Erythroblast (primary cell): ENCODE measurements at places on chromosomes 2 and 18.

DNA sequence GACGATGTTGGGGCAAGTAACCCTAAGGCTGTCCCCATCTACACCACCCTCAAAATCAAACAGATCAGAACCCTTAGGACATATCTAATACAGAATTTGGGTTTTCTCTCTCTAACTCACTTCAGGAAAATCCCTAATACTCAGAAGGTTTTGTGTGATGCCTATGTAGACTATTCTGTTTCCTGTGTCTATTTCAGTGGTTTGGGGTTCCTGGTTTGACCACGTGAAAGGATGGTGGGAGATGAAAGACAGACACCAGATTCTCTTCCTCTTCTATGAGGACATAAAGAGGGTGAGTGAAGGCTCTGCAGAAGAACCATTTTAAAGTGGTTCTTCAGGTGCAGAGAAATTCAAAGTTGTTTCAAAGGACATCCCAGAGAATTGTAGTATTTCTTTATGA, 16.3 kb downstream of the SULT1C2 start:
- no peak for DNase-seq

- no peak for DNase-seq
These were observed 1056.7 kb upstream of the FANCL start for GRCh38 chr2:59297816-59298215.

DNA sequence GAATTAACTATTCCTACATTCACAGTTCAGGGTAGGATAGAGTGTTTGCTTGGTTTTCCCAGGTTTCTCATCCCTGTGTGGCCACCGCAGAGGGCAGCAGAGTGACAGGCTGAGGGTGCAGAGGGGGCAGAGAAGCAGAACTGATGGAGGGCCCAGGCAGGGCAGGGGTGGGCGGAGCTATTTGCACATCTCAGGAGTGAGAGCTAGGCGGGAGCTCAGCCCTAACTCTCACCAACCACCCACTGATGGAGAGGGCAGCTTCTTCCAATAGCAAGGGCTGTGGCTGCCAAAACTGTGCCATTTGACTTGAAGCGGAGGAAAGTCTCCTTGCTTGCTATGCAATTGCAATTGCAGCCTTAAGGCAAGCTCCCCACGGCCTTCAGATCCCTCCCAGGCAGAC, 12.0 kb upstream of the DARS1 start:
- no peak for DNase-seq

DNA sequence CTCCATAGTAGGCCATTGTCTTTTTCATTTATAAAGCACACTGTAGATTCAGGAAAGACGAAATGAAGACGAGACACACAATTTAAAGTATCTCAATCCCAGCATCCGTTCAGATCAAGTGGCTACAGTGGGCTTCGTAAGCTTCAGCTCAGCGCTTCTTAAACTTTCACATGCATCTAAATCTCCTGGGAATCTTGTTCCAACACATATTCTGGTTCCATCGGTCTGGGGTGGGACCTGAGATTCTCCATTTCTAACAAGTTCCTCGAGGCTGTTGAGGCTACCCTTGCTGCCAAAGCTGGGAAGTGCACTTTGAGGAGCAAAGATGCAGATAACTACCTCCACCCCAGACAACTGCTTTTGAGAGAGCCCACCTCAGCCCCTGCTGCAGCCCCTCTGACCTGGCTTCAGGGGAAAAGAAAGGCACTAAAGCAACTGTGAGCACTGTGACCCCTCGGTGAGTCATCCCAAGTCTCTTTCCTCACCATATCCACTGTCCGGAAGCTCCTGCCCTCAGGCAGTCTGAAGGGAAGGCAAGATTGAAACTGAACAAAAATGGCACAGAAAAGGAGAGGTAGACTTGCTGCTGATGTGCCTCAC, 201.1 kb upstream of the FBXO11 start:
- peak; percentile 8 for DNase-seq

- DNase-seq, result no peak
These were observed 719 bp upstream of the ATP6V1B1 start for GRCh38 chr2:70934981-70935380.

GRCh38 chr18:36045241-36045991, 21.9 kb downstream of the RPRD1A start:
- no peak for DNase-seq

DNA sequence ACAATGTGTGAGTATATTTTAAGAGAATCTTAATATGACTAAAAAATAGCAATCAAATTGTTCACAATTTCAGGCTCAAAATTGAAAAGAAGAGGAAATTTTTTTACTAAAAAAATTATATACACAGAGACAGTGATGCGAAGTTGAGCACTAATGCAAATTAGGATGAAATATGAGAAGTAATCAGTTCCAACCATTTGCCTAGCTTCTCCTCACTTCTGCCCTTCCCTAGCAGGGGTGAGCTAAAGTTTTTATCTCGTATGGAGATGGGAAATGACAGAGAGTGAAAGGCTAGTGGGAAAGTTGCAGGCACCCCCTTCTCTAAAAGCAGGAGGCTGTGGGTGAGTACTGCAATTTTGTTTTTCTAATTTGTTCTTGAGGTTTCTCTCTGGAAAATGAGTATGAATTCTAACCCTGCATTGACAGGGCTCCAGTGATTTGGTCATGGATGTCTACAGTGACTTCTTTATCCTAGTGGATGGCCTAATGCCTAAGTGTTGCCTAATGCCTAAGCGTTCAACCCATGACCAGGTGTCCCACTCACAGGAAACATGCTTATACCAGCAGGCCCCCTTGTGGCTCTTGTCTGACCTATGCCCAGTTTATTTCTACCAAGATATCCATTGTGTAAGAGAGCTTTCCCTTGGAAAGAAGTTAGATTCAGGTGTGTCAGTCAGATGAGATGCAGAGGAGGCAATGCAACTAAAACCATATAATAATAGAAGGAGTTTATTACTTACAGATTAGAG, 78.0 kb upstream of the HNMT start:
- DNase-seq, result no peak

GRCh38 chr2:66452917-66453316, 18.0 kb downstream of the MEIS1 start:
- no peak for DNase-seq

DNA sequence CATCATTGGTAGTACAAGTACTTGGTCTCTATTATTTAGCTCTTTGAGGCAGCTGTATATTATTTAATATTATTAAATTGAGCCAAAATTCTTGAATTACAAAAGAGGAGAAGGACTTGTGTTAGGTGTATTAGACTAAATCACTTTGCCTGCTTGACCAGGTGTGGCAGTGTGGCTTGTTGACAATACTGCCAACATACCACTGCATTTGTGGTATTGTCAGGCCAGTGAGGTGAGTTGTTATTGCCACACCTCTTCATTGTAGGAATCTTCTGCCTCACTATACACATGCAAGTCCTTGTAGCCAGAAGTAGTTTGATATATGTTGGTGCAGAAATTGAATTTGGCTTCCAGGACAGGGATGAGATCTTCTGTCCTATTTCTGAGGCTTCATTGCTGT, 40.5 kb downstream of the CYP20A1 start:
- no peak for DNase-seq

DNA sequence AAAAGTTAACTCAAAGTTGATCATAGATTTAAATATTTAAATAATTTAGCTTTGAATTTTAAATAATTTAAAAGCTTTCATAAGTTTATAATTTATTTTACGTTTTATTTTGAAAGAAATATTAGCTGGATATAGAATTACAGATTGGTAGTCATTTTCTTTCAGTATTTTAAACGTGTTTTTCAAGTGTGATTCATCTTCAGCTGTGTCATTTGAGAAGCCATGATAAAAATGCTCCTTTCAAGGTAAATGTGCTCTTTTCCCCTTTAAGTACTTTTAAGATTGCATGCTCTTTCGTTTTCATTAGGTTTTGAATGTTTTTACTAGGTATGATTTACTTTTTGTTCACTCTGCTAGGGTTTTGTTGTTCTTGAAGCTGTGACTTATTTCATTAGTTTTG, 116.8 kb upstream of the FIGN start:
- no peak for DNase-seq

DNA sequence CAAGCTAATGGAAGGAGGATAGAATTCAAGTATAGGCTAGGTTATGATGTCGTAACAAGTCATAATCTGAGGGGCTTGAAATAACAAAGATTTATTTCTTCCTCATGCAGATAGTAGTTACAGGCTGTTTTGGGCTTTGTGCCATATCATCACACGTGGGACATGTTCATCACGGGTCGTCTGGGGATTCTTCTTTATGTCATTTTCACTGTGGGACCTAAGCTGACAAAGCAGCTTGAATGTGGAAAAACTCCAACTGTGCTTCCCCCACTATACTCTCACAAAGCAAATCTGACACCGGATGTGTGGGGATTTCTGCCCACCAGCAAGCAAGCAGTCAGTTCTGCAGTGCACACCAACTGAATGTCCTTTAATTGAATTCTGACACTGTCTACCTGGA, 124.8 kb downstream of the LTBP1 start:
- peak; percentile 18 for DNase-seq

DNA sequence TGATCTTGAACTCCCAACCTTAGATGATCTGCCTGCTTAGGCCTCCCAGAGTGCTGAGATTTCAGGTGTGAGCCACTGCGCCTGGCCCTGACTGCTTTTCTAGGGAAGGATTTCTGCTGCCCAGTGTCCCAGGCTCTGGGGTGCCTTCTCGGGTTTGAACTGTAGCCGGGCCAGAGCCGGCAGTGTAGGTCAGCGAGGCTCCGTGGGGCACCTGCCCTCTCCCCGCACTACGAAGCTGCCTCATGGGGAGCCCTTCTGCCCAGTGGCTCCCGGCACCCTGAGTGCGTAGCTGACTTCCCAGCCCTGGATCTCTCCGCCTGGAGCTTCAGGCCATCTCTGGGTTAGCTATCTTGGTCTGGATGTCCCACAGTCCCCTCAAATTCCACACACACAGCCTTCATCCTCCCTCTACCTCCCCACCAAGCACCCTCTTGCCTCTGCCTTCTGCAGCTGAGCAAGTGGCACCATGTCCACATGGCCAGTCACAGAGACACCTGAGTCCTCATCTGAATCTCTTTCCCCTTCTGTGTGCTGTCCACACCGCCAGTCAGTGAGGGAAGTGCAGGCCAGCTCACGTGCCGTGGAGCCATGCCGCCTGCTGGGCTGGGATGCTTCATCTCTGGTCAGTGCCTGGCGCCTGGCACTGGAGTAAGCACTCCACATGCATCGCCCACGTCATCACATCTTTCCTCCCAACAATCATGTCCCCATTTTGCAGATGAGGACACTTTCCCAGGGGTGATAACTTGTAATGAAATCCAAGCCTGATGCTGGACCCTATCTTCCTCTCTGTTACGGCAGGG, 69.2 kb downstream of the EDAR start:
- no peak for DNase-seq

- no peak for DNase-seq
These were observed 274.8 kb upstream of the ST6GAL2 start for GRCh38 chr2:107160640-107161239.

GRCh38 chr18:9730786-9731185, 22.7 kb downstream of the RAB31 start:
- DNase-seq, result no peak

DNA sequence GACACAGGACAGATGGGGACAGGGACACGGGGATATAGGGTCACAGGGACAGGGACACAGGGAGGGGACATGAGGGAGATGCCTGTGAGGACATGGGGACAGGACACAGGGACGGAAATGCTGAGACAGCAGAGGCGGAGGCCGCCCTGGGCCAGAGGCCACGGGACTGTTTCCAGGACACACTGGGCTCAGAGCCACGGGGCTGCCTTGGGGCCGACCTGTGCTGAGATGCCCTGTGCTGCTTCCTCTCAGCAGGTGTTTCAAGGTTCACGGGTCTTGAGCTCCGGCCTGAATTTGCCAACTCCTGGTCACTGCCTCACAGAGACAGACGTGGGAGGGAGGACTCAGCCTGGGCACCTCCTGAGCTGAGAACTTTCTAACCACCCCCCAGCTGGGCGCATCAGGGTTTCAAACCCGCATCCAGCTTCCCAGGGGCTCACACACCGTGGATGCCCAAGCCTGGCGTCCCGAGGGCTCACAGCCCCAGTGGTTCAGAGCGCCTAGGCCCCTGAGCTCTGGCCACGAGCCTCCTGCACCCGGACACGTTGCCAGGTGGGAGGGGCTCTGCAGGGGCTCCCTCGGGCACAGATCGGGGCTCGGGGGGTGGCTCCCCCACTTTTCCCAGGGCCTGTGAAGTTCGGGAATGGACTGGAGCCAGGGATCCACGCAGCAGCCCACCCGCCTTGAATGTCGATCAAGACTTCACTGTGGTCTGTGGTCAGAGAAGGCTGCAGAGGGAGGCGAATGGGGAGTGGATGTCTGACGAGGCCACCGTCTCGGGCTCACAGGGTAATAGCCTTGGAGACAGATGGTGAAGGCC, 64.1 kb downstream of the SLC66A2 start:
- DNase-seq, result no peak

DNA sequence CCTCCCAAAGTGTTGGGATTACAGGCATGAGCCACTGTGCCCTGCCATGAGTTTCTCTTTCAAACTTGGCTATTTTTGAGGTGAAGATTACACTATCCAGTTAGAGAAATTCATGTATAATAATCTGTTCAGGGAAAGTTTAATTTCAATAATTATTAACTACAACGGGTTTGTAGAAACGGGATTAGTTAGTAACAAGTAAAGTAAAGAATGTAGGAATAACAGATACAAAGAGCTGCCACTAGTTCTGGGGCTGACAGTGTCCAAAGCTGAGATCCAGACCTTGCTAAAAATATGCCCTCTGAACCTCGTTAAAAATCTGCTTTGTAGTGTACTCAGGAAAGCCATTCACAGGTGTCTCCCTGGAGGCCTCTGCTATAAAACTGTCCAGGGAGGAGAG, 16.9 kb downstream of the SFTPB start:
- no peak for DNase-seq
